ENCODE measurements at places on chromosomes 13 and 19.
A peak's percentile ranks its signal among the peaks of the same experiment; 100 is the strongest.

- no peak for DNase-seq
These were observed 10.6 kb upstream of the OXGR1 start for GRCh38 chr13:97004886-97005285.

GRCh38 chr13:23673867-23674605 lies 103.8 kb downstream of the TNFRSF19 start:
- peak; percentile 79 for DNase-seq

- DNase-seq: no peak
These were observed 97.9 kb downstream of the CCNA1 start for GRCh38 chr13:36530050-36530789.

- peak; percentile 96 for DNase-seq
These were observed 17.8 kb downstream of the POU2F2 start for GRCh38 chr19:42114412-42114811.

GRCh38 chr19:34241513-34242337 lies 12.6 kb upstream of the GARRE1 start:
- peak; percentile 98 for DNase-seq

DNA sequence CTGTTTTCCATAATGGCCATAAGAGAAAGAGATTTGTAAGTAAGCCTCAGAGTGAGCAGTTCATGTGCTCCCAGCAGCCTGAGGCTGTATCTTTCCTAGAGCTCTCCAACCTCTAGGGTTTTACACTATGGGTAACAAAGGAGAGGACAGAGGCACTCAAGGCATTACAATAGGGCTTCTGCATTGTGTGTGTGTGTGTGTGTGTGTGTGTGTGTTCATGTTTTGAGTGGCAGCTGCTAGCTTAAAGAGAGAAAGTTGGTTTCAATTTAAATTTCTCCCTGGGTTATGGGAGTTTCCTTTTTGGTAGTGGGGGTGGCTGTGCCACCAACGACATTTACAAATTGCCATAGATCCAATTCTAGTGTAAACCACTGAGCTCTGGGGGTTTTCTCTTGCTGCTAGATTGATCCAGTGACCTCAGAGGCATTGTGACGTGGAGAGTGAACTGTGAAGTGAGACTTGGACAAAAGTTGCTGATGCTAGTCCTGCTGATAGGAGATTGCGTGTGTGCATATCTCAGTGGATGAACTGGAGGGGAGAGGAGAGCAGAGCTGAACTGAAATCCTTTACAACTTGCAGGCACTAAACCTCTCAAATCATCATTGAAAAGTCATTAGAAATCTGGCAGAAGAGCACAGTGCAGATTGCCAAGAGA lies 67.2 kb upstream of the OLFM4 start:
- DNase-seq: no peak

GRCh38 chr13:51249770-51250741 lies 27.9 kb downstream of the FAM124A start:
- DNase-seq: peak; percentile 30

DNA sequence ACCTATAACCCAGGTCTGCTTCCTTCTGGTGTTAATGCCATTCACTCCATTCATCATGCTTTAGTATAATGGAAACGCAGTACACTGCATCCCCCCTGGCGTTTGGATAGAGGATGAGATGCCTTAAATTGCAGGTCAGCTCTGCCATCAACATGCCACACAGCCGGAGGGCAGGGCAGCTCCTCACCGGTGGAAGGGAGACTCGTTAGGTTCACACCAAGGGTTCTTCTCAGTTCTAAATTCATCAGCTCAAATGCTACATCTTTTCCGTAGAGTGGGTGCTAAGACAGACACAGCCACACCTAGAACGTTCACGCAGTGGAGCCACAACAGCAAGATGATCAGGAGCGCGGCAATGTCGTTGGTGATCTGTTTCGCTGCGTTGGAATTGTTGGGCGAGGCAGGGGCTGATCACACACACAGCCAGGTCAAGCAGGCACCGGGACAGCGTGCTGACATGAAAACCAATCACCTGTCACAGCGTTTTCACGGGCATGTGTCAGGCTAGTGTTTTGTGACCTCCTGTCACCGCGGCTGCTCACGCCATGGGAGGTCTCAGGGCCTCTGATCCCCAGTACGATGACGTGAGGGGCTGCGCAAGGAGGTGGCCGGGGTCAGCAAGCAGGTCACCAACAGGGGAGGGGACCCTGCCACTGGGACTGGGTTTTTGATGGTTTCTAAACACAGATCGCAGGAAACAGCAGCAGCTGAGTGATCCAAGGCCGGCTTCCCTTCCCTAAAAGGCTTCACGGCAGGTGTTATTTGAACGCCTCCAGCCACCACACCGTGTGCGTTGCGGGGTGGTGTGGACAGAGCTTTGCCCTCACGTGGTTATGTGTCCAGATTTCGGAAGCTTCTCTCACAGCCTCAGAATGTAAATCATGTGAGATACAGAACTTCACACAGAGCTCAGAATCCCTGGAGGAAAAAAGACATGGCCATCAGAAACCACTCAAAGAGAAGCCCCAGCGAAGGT lies 94.3 kb upstream of the IRS2 start:
- DNase-seq: no peak

- peak; percentile 84 for DNase-seq
These were observed 153.1 kb downstream of the RGCC start for GRCh38 chr13:41610404-41610803.

- no peak for DNase-seq
These were observed 74.4 kb downstream of the DPF1 start for GRCh38 chr19:38149661-38150061.

DNA sequence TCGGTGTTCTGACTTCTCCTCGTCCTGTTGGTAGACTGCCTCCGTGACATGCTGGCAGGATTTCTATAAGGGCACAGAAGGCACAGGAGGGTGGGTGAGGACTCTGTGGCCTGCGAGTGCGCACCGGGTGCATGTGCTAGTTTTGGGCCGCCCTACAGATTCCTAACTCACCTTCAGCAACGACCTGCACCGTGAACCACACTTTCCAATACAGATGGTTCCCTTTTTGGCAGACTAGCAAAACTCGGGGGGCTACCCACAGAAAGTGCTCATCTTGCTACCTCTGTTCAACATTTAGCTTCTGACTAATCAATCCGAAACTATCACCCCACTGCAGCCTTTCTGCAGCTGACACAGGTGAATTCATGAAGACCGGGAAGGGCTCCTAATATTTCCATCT lies 14.1 kb upstream of the AMER2 start:
- DNase-seq: no peak

GRCh38 chr13:99027260-99027659 lies 49.4 kb upstream of the DOCK9 start:
- no peak for DNase-seq

DNA sequence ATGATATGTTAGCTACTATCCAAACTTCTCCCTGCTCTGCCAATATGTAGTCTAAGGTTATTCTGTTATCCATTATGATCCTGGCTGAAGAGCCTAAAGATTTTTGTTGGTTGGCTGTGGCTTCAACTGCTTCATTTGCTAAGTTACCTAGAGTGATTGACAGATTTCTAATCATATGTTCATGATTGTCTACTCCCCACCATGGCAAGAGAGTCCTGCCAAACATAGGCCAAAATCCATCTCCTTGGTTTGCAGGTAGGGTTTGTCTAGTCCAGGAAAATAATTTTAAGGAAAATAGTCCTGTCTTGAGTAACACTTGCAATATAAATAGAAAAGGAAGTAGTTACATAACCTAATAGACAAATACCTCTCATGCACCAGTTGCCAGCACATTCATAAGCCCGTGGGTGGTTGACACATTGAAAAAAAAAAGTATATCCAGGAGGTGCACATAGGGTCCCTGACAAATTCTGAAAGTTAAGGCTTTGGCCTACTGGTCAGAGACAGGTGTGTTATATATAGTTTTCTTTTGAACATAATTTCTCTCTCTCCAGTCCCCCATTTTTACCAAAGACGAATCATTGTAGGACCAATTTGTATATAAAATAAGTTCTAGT lies 5.4 kb upstream of the CBY2 start:
- no peak for DNase-seq

GRCh38 chr19:15112385-15112784 lies 5.2 kb downstream of the SYDE1 start:
- DNase-seq: peak; percentile 28

- no peak for DNase-seq
These were observed 241.9 kb upstream of the NBEA start for GRCh38 chr13:34700155-34700554.

- DNase-seq: no peak
These were observed 169.9 kb downstream of the FLT1 start for GRCh38 chr13:28325022-28325421.

DNA sequence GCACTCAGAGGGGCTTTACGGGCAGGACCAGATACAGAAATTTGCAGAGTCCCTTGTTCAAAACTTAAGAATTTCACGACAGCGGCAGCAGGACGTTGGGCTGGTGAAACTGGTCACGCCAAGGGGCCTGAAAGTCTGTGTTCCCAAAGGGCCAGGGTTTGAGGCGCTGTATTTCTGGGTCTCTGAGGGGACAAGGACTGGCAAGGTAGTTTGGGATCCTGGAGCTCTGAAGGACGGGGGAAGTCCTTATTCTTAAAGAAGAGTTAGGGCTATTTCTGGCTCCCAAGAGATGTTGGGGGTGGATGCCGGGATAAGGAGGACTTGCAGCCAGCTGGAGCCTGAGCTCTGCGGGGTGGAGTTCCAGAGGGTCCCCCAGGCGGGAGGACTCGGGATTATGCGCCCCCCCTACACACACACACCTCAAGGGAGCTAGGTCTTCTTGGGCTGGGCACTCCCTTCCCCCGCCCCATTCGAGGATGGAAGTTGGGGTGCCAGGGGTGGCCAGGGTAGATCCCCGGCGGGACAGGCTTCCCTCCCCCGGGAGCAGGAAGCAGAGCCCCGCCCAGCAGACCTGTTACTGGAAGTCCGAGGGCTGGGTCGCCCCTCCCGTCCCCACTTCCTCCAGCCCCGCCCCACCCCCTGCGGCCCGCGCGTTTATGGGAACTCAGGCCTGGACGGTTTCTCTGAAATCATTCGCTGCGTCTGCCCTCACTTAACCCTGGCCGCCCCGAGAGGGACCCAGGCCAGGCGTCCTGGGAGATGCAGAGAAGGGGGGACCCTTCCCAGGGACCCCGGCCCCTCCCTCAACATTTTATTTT lies 5.6 kb downstream of the BCL3 start:
- peak; percentile 85 for DNase-seq

GRCh38 chr19:3606174-3606689 lies 443 bp downstream of the TBXA2R start:
- DNase-seq: peak; percentile 86

GRCh38 chr13:41905600-41906254 lies 55.2 kb downstream of the VWA8 start:
- DNase-seq: peak; percentile 69

GRCh38 chr19:6947745-6948144 lies 60.4 kb downstream of the ADGRE1 start:
- peak; percentile 14 for DNase-seq

DNA sequence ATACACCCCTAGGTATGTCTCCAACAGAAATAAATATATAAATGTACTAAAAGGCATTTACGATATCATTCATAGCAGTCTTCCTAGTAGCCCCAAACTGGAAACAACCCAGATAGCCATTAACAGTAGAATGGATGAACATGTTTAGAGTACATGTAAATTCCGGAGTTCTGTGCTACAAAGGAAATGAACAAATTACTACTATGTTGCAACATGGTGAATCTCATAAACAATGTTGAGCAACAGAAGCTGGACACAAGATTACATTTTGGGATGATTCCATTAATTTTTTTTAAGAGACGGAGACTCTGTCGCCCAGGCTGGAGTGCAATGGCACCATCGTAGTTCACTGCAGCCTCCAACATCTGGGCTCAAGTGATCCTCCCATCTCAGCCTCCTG lies 5.9 kb upstream of the SLC7A10 start:
- DNase-seq: no peak

DNA sequence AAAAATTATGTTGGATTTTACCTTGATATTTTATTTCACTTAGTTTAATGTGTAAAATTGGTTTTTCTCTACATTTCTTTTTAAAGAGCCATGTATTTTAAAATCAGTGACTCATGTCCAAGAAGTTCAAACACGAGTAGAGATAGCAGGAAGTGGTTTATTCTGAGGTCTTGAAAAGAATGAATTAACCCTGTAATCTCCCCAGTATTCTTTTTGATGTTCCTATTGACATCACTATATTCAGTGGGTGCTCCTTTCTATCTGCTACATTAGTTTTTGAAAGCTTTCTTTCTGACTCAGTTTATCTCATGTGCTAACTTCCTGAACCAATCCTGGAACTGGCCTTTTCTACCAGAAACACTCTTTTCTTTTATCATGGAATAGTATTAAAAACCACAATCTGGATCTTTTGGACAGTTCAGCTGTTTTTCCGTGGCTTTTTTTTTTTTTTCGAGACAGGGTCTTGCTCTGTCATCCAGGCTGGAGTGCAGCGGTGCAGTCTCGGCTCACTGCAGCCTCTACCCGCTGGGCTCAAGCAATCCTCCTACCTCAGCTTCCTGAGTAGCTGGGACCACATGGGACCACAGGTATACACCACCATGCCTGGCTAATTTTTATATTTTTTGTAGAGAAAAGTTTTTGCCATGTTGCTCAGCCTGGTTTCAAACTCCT lies 114.9 kb downstream of the PCCA start:
- DNase-seq: no peak

GRCh38 chr19:34096020-34096915 lies 76.0 kb upstream of the LSM14A start:
- peak; percentile 72 for DNase-seq

GRCh38 chr13:39963612-39964011 lies 308.1 kb downstream of the COG6 start:
- peak; percentile 8 for DNase-seq

- peak; percentile 48 for DNase-seq
These were observed 1.5 kb downstream of the CALM3 start for GRCh38 chr19:46602392-46603194.

DNA sequence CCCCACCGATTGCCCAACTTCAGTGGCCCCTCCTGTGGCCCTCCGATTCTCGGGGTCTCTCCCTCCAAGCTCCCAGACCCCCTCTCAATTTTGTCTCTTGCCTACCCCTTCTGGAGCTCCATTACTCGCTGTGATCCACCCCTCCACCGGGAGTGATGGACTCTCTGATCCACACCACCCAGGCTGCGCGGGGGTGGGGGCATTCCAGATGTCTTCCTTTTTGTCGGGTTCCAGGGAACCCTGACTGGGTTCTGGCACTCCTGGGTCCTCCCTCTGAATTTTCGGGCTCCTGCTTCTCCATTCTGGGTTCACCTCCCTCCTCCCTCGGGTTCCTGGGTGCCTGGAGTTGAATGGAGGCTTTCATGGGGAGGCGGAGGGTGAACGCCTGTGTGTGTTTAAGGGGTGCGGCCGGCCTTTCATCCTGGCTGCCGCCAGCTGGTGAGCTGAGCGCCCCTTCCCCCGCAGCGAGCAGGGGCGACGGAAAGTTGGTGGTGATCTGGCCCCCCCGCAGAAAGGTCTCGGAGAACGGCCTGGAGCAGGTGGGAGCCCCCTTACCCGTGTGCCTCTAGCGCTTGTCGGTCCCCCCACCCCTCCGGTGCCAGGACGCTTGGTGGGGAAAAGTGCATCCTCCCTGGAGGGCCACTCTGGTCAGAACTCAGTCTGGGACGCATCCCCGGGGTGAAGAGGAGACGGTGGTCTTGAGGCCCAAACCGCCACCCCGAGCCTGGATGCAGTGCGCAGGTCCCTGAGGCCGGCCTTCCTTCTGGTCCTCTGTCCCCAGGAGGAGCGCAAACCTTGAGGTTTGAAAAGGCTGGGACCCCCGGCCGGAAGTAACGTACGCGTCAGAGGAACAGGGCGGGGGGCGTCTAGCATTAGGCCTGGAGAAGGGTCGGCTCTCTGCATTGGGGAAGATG lies 1.6 kb downstream of the MISP3 start:
- DNase-seq: peak; percentile 77

- no peak for DNase-seq
These were observed 412.0 kb downstream of the SLITRK1 start for GRCh38 chr13:83470133-83470797.
